ENCODE measurements at places on chromosomes 11 and 22.

DNA sequence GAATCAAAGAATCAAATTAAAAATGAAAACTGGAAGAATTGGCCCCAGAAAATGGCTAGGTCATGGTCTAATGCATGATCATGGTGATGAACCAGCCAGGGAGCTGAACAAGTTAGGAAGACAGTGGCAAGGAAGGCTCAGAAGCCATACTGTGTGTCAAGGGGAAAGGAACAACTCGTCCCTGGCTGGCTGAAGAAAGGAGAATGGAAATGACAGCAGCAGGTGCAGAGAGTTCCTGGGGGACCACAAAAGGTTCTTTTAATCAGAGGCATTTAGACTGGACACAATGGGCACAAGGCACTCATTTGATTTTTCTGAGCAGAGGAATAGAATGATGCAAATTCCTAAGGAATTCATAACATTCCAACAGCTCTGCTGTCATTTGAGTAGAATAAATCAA, 209.9 kb downstream of the LARGE1 start:
- no peak for DNase-seq

DNA sequence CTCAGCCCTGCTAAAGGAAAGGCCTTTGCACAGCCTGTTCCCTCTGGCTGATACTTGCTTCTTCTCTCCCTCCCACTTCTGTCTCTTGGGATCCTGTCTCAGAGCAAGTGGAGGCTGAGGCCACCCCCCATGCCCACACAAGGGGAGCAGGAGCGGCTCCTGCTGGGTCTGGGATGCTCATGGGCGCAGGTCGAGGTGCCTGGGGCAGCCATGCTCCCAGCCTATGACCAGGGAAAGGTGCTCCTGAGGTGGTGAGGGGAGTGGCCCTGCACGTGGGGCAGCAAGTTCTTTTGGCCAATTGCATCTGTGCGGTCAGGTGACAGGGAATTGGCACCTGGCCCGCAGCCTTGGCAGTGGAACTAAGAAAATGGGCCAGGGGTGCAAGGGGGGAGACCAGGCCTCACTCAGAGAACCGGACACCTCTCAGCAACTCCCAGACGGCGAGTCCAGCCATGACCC, 1.5 kb downstream of the MAPK11 start:
- no peak for DNase-seq

DNA sequence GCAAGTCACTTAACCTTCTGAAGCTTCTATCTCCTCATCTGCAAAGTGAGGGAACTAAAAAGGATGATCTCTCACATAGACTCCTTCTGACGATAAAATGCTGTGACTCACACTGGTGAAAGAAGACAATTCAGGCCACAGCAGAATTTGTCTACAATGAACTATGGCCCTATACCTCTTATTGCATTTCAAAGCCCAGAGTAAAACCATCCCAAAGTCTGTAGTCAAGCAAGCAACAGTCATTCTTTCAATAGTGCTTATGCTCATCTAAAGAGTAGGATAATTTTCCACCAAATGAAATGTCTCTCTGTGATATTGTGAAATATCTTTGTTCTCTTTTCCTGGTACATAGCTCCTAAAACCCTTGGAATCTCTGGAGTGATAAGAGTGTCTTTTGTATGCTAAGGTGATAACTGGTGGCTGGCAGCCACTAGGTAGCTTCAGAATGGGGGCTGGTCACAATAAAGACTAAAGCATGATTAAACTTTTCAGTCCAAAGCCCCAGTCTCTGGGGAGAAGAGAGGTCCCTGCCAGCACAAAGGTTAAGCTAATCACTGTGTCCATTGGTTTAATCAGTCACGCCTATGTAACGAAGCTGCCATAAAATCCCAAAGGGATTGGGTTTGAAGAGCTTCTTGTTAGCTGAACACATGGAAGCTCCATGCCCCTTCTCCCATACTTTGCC, 30.8 kb downstream of the SYTL2 start:
- DNase-seq, result no peak

DNA sequence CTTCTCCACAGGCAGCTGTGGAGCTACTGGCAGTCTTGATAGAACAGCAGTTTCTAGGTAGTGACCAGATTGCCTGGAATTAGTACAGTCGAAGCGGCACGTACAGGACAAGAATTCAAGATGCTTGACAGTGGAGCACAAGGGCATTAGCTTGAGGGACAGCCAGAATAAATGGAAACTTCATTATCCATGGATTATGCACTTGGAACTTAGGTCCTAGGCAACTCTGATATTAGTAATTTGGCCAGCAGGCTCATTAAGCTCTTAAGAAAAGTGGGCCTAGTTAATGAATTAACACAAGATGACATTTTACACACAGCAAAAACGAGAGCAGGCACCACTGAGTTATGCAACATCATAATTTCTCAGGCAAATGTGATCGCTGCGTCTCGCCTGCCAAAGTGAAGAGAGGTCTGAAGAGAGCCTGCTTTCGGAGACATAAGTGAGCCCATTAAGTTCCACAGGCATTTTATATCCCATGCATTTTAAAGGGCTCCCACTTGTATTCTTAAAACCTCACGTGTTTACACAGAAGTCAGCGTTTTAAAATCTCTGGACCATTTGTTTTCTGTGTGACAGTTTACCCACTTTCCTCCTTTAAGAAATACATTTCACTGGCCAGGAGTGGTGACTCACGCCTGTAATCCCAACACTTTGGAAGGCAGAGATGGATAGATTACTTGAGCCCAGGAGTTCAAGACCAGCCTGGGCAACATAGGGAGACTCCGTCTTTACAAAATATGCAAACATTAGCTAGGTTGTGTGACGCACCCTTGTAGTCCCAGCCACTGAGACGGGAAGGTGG, 66.2 kb downstream of the COMMD9 start:
- DNase-seq, result no peak

- no peak for DNase-seq
Measured at GRCh38 chr11:43367382-43368178, 8.9 kb downstream of the TTC17 start.

- no peak for DNase-seq
Measured at GRCh38 chr11:109730669-109731068, 308.7 kb downstream of the C11orf87 start.

DNA sequence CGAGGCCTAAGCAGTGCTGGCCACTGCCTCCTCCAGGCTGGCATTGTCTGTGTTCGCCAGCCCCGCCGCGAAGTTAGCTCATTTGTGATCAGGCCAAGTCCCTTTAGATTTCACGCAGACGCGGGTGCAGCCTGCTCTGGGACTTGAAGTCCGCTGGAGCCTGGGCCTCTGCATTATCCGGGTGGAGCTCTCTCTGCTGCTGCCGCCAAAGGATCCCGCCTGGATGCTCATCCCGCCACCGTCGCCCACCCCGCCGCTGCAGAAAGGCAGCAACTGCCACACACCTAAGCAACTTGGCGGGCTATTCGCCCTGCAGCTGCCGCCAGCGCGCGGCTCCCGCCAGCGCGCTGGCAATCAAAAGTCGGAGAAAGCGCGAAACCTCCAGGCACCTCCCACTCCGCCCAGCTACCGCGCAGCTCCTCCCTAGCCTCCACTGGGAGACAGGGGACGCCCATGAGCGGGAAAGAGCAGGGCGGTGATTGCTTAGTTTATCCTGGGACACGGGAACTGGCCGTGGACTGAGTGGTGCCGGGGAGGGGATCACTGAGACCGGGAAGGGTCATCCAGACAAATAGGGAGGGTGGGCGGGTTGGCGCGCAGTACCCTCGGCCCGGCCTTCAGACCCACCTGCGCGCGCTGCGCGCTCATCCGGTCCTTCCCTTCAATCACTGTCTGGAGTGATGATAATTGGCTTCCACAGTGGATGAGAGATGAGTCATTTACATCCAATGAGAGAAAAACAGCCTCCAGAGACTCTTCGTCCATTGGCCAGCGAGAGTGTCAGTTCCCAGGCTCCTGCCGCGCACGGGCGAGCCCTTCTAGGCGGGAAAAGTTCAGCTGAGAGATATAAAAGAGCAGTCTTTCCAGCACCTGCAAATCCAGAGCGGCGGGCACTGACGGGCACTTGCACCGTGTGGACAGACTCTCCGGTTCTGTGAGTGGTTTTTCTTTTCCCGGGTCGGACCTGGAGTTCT, at the start of gene FAM111B:
Gene FAM111B, plus strand, starts transcription at position 875 of the 974 bp plus-strand sequence. CDS start 2,389 bp downstream, outside the sequence.
- DNase-seq, result peak; percentile 53

DNA sequence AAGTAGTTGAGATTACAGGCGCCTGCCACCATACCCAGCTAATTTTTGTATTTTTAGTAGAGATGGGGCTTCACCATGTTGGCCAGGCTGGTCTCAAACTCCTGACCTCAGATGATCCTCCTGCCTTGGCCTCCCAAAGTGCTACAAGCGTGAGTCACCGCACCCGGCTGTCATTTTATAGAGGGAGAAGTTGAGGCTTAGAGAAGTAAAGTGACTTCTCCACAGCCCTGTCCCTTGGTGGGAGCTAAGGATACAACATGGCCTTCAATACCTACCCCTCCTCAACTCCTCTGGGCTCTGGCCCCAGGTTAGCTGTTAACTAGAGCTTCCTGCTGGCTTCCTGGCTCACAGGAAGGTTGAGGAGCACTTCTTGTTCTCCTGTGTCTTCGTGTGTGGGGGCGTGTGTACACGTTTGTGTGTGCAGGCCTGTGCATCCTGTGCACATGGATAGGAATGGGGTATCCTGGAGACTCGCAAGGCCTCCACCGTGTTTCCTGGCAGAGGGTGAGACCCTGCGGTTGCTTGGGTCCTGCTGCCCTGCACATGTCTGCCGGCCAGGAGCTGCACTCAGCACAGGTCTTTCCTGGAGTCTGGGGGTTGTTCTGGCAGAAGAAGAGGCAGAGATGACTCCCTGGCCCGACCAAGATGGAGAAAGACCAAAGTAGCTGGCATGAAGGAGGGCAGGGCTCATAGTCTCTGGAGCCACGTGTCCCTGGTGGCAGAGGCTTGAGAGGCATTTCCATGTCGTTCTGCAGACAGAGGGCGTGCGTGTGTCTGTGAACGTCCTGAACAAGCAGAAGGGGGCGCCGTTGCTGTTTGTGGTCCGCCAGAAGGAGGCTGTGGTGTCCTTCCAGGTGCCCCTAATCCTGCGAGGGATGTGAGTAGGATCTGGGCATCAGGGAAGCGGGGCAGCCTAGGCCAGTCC, 2.4 kb downstream of the SIDT2 start:
- peak; percentile 65 for DNase-seq

GRCh38 chr22:20573176-20573832, 65.9 kb downstream of the MED15 start:
- no peak for DNase-seq

- no peak for DNase-seq
Measured at GRCh38 chr22:38828191-38828590, 15.6 kb downstream of the NPTXR start.

GRCh38 chr11:33449798-33450197, 192.6 kb downstream of the HIPK3 start:
- no peak for DNase-seq

GRCh38 chr22:26549902-26550497, 37.7 kb upstream of the TFIP11 start:
- no peak for DNase-seq

- peak; percentile 8 for DNase-seq
Measured at GRCh38 chr22:29480512-29481264, 670 bp downstream of the NEFH start.

GRCh38 chr11:120898568-120898967, 125.3 kb upstream of the TBCEL start:
- DNase-seq, result no peak

DNA sequence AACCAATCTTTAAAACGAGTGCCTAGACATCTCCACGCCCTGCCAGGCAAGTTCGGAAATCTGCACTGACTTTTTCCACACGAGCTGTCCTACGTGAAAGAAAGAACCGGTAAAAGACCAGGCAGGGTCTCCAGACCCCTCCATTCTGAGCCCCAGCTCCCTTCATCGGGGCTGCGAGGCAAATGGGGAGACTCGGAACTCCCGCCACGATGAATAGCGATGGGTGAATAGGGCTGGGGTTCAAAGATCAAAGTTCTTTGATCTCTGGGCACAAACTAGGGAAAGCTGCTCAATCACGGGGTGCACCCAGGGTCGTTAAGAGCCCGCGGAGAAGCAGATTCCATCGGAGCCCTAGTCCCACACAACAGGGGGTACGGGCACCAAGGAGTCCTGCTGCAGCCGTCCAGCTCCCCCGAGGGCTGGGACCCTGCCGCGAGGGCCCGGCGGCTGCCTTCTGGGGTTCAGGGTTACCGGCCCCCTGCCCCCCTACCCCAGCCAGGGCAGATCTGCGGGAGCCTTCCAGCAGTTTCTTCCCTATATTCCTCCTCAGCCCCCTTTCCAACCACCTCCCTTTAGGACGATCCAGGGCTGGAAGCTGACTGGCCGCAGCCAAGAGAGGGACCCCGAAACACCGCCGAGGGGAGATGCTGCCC, 1.1 kb downstream of the LRP4 start:
- no peak for DNase-seq

DNA sequence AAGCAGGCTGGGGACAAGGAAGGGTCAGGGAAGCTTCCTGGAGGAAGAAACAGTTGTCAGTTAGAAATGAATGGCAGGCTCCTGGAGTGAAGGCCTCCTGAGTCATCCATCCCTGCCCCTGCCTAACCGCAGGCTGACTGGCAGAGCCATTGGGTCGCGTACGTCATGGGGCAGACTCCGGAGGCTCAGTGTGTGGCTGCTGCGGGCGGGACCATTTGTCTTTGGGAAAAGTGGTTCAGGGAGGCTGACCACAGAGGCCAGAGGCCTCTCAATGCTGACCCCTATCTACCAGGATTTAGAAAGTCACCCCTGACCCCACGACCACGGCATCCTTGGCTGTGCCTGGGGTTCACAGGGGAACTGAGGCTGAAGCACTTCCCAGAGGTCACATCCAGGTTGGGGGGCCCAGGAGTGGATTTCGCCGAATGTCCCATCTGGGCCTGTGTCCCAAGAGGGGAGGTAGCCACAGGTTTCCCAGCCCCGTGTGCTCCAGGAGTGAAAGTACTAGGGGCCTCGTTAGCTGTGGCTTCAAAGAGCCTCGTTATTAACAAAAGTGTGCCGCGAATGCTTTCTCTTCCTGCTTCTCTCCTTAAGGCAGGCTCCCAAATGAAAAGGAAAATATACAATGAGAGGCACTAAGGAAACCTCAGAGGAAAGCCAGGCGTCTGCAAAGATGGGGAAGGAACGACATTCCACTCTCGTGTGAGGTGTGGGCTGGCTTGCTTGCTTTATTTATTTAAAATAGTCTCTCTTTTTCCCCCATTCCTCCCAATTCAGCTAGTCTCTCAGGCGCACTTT, 58.9 kb downstream of the FLRT1 start:
- no peak for DNase-seq

DNA sequence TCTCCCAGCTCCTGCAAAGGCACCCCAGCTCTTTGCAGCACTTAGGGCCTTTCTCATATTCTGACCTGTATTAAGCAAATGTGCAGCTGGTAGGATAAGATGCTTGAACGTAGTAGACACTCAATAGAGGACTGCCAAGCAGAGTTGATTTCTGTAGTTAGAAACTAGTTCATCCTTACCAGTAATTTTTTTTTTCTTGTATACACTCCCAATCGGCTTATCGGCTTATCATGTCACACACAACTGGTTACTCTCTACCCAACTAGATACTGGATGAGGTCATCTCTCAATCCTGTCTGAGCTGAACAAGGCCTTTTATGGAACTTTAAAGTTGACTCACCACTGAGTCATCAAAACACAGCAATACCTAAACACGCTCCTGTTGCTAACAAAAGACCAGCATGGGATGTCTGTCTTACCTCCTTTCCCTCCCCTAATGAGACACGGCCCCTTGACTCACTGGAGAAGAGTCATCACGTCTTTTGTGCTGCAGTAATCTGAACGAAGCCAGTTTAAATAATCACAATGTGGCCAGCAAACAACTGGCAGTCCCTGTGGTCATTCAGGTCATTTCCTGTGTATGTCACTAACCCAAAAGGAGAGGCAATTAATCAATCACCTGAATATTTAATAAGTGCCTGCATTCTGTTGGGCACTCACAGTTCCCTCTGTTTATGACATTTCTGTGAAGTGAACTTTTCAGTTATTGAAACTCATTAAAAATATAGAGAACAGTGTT, 7.5 kb upstream of the WEE1 start:
- DNase-seq, result no peak
